Activated T-helper 1 cell treated with anti-CD3 and anti-CD28 coated beads, Interleukin-2, amount 50 U/mL, for 16 hours (primary cell): ENCODE measurements at places on chromosomes 1 and 21.

DNA sequence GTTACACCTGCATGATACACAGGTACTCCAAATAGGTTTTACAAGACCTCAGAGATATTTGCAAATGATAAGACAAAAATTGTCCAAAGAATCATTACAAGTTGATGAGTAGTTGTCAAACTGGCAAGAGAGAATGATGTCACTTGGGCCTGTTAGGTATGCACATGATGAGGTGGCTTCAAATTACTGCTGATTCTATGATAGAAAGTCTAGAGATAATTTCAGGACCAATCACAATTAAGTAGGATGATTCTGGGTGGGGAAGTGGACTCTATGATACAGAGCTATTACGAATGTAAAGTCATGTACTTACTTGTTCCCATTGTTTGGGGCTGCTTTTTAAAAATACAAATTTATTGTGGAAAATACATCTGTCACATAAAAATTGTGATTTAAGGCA is 5.2 kb upstream of the SPRR1B start:
- no peak for DNase-seq

DNA sequence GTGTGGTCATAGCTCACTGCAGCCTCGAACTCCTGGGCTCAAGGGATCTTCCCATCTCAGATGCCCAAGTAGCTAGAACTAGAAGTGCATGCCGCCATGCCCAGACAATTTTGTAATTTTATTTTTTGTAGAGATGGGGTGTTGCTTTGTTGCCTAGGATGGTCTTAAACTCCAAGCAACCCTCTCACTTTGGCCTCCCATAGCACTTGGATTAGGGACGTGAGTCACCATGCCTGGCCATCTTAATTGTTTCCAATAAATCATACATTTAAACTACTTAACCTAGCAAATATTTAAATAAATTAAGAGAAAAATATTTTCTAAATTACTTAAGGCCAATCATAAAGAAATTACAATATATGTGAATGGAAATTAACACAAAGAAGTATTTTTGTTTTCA is 35.1 kb upstream of the ADGRL4 start:
- DNase-seq = no peak

DNA sequence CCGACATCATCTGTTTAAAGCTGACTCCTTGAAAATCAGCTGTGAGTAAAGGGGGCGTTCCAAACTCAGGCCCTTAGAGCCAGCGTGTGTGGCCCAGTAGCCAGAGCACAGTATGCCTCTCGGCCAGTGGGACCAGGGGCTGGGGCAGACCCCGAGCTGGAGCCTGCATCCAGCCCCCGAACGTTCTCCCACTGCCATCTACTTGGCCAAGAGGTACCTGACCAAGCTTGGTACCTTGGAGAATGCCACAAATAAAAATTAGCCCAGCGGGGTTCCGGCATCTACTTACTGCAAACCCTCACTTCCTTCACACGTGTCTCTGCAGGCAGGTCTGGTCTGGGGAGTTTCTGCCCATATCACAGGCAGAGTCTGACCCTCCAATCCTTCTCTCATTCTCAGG is 56.7 kb upstream of the COL6A2 start:
- no peak for DNase-seq

- DNase-seq = no peak
Measured at GRCh38 chr1:235557495-235557894, 53.2 kb upstream of the B3GALNT2 start.

DNA sequence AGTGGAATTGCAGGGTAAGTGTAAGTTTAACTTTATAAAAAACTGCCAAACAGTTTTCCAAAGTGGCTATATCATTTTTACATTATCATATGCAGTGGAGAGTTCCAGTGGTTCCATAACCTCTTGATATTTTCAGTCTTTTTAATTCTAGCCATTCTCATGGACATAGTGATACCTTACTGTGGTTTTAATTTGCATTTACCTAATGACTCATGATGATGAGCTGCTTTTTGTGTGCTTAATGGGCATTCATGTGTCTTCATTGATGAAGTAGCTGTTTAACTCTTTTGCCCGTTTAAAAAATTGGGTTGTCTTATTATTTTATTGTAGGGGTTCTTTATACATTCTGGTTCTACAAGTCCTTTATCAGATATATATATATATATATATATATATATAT is 29.4 kb downstream of the SNX27 start:
- DNase-seq = no peak

DNA sequence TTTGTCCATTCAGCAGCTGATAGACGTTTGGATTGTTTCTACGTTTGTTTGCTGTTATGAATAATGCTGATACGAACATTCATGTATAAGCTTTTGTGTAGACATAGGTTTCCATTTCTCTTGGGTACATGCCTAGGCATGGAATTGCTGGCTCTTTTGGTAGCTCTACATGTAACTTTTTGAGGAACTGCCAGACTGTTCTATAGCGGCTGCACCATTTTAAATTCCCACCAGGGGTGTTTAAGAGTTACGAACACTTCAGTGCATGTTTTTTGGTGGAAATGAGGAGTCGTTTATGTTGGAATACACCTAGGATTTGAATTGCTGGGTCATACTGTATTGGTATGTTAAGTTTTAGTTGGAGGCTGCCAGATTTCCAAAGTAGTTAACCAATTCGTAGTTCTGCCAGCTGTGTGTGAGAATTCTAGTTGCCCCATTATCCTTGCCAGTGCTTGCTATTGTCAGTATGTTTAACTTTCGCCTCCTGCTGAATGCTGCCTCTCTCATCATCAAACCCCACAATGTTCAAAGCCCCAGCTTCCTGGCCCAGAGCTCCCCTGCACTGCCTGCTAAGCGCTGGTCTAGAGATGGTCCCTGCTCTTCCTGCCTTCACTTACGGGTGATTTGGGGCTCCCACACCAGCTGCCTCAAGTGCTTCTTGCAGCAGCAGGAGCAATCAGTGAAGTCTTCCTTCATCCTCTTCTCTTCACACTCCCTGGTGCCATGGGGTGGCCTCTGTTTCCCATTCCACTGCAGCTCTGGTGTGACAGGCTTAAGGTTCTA is 81.0 kb downstream of the MAN1C1 start:
- DNase-seq = no peak

GRCh38 chr1:205447457-205448341 is 8.1 kb downstream of the BLACAT1 start:
- no peak for DNase-seq

- no peak for DNase-seq
Measured at GRCh38 chr1:47208374-47208850, 18.6 kb upstream of the PDZK1IP1 start.

- no peak for DNase-seq
Measured at GRCh38 chr1:246221485-246222255, 285.4 kb downstream of the SMYD3 start.

GRCh38 chr1:89754518-89754917 is 66.3 kb upstream of the LRRC8D start:
- no peak for DNase-seq

DNA sequence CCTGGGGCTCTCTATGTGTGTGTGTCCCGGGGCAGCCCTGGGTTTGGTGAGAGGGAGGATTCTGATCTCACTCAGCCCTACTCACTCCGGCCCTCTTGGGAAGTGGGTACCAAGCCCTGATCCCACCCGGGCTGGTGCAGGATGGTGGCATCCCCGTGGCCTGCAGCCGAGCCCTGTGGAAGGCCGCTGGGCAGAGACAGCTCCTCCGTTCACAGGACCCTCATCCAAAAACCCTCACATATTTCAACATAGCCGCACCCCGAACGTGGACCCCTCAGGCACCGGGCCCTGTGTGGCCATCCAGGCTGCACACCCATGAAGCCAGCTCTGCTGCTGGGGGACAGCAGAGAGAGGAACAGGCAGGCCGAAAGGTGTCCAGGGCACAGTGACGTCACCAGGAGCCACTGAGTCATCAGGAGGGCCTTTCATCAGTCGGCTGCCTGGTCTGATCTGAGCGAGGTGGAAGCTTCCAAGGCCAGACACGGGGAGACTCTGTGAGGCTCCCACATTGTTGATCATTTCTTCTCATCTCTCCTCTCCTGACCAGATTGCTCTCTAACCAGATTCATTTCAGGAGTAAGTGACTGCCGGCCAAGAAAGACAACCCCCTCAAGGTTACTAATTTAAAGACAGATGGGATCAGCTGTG is 16.2 kb upstream of the GPR157 start:
- DNase-seq = no peak

DNA sequence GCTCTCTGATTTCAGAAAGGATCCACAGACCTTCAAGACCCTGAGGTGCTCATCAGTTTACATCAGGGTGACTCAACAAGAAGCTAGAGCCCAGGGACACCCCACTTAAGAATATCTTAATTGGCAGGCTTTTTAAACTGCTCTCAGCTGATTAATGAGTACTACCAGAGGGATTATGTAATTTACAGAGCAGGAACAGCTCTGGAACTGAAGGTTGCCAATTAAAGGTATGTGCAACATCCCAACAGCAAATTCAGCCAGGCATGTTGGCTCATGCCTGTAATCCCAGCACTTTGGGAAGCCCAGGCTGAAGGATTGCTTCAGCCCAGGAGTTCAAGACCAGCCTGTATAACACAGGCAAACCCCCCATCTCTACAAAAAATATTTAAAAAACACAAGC is 295.7 kb downstream of the SETD4 start:
- DNase-seq = no peak

GRCh38 chr1:7493711-7494454 is 277.2 kb upstream of the VAMP3 start:
- no peak for DNase-seq

- DNase-seq = no peak
Measured at GRCh38 chr1:17941431-17942189, 166.0 kb upstream of the IGSF21 start.

DNA sequence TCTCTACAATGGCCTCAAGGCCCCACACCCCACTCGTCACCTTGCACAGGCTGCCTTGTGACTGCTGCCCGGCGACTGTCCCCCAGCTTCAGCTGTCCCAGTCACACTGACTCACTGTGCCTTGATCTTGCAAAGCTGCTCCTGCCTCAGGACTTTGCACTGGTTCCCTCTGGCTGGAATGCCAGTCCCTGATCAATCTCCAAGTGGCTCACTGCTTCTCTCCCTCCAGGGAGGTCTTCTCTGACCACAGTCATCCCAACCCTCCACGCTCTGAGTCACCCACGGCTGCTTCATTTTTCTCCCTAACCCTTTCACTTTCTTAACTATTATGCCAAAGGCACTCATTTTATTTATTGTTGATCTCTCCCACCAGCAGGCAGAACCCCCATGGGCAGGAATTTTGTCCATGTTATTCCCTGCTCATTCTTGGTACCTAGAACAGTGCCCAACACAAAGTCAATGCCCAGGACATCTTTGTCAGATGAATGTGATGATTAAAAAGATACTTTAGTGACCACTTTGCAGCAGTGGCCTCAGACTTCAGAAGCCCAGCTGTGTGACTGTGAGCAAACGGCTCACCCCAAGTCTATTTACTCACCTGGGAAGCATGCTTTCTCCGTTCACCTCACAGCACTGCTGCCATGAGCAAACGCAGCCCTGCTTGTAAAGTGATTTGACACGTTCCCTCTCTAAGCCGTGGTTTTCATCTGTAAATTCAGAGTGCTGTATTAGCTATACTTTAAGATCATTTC is 53.4 kb downstream of the ZBTB18 start:
- DNase-seq = no peak

DNA sequence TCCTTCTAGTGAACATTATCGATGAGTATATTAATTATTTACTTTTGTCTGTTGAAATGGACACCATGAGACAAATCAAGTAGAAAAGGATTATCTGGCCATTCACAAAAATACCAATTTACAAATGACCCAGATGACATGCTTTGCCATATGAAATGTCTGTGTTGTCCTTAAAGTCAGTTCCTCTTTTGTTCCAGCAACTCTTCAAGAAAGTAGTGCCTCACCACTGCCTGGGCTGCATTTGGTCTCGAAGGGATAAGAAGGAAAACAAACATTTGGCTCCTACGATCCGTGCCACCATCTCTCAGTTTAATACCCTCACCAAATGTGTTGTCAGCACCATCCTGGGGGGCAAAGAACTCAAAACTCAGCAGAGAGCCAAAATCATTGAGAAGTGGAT is 79.6 kb downstream of the RGL1 start:
- DNase-seq = no peak

- DNase-seq = no peak
Measured at GRCh38 chr1:214621236-214621635, 18.2 kb downstream of the CENPF start.

DNA sequence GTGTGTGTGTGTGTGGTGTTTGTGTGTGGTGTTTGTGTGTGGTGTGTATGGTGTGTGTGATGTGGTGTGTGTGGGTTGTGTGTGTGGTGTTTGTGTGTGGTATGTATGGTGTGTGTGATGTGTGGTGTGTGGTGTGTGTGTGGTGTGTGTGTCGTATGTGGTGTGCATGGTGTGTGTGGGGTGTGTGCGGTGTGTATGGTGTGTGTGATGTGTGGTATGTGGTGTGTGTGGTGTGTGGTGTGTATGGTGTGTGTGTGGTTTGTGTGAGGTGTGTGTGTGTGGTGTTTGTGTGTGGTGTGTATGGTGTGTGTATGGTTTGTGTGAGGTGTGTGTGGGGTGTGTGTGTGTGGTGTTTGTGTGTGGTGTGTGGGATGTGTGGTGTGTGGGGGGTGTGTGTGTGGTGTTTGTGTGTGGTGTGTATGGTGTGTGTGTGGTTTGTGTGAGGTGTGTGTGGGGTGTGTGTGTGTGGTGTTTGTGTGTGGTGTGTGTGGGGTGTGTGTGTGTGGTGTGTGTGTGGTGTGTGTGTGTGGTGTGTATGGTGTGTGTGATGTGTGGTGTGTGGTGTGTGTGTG is 106.2 kb upstream of the ADAR start:
- no peak for DNase-seq

DNA sequence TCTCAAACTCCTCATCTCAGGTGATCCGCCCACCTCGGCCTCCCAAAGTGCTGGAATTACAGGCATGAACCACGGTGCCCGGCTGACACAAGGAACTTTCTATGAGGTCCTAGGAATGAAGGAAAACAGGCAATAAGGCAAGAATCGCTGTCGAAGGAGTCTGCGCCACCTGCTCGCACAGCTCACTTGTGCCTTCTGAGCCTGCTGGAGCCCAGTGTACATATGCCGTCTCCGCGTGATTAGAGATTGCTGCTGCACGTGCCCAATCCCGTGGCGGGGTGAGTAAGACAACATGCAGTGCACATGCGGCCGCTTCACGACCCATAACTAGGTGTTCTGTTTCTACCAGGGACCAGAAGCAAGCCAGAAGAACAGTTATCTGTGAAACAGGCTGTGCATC is 24.3 kb downstream of the H3-3A start:
- no peak for DNase-seq
